ENCODE measurements at places on chromosomes 3 and 15.

GRCh38 chr3:192570315-192570714 lies 157.0 kb downstream of the FGF12 start:
- DNase-seq: no peak

DNA sequence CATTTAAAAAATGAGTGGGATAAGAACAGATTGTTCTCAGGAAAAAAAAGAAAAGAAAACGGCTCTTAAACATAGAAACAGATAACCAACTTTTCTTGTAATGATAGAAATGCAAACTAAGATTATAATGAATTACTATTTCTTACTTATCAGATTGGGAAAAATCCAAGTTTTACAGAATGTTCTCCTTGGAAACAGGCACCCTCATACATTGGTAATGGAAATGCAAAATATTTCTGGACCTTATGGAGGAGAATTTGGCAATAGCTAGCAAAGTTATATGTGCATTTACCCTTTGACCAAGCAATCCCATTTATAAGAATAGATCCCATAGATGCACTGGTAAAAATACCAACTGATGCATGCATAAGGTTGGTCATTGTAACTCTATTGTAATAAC lies 3.7 kb upstream of the ANKDD1A start:
- no peak for DNase-seq

GRCh38 chr3:141491081-141491480 lies 4.3 kb downstream of the RASA2 start:
- no peak for DNase-seq

DNA sequence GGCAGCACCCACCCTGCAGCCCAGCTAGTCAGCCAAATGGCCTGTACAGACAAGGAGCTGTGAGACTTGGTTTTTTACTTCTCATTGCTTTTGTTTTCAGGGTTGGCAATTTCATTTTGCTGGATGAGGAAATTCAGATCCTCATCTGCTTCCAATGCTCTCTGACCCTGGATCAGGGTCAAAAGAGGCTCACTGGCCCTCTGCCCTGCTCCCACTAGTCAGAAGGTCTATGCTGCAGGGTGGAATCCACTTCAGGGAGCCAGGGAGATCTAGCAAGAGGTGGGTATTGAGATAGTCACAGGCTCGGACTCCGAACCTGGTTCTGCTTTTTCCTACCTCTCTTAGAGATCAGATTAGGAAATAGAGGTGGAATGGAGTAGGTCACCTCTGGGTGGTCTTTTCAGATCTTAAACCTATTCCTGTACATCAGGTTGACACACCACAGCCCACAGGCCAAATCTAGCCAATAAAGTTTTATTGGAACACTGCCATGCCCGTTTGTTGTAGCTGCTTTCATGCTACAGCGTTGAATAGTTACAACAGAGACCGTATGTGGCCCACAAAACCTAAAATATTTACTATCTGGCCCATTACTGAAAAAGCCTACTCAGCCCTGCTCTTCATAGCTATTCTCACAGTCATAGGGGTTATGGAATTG lies 26.4 kb upstream of the GLCE start:
- no peak for DNase-seq

DNA sequence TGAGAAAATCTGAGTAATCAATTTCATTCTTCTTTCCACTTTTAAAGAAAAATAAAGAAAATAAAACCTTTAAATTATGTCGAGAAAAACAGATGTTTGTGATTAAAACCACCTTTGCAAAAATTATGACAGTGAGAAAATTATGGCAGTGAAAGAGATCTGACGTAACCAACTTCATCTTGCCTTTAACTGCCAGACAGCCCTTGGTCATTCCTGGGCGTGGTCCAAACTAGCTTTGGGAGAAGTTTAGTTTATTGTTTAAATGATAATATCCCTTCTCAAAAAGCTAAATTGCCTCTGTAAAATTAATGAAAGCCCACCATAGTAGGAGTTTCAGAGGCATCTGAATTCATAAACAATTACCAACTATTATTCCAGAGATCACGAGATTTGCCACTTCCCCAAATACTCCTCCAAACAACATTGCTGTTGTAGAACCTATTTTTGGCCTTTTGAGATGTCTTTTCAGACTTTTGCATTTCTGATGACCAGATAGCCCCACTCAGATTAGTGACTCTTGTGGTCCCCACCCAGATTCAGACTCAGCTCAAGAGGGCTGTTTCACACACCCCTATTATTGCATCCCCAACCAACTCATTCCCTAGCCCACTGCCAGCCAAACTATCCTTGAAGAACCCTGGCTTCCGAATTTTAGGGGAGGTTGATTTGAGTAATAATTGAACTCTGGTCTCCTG lies 664.4 kb upstream of the CBLB start:
- no peak for DNase-seq

DNA sequence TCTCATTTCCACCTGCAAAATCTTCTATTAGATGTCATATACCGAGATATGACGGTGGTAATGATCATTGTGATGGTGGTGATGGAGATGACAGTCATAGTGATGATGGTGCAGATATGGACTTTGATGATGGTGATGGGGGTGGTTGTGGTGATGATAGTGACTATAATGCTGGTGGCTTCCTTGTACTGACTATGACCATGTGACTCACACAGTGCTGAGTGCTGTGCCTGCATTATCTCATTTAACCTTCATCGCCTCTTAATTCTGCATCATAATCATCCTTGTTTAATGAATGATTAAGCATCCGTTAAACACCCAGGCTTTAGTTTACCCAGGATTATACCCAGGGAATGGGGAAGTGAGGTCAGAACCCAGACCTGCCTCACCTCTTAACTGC lies 331.7 kb downstream of the FEZF2 start:
- no peak for DNase-seq

DNA sequence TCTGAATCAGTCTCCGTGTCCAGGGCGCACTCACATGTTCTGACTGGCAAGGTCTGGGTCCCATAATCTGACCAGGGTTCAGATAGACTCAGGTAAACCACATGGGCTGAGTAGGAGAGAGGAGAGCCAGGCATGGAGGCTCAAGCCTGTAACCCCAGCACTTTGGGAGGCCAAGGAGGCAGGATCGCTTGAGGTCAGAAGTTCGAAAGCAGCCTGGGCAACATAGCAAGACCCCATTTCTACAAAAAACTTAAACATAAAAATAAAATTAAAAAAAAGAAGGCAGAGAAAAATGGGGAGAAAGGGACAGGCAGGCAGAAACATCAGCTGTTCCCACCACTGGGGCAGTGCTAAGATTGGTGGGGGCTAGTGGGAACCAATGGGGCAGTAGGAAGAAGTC lies 5.4 kb downstream of the TMEM43 start:
- no peak for DNase-seq
